Suppressor macrophage treated with lipopolysaccharide for 4 hours (primary cell): ENCODE measurements at places on chromosomes 5 and 9.

- DNase-seq = no peak
Observed at GRCh38 chr9:14131356-14132088, 182.4 kb downstream of the NFIB start.

DNA sequence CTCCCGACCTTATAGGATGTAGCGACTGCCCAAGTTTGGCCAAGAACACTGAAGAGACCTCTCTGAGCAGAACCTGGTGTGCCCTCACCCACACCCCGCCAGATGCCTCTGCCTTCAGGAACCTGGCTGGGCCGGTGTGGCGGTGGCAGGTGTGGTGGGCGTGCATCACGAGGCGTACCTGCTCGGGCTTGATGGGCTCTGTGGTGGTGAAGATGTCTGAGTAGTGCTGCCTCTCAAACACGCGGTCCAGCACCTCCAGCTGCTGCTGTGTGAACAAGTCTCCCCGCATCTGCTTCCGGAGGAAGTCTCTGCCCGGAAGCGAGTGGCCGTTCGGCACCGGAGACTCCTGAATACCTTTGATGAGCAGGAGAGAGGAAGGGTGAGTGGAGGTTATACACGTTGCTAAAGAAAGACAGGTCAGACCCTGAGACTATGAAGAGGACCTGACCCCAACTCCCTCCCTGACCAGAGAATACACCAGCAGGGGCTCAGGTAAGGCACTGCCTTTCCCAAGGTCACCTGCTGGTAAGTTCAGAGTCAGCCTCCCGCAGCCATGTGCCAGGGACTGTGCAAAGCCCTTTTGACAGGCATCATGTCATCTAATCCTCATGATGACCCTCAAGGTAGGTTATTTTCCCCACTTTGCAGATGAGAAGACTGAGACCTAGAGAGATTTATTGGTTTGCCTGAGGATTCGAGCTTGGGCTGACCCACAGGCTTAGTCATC is 67.5 kb downstream of the PAX5 start:
- no peak for DNase-seq

GRCh38 chr5:68067976-68068603 is 147.5 kb upstream of the PIK3R1 start:
- DNase-seq = no peak

GRCh38 chr5:126354858-126355731 is 68.1 kb upstream of the GRAMD2B start:
- DNase-seq = no peak

- DNase-seq = no peak
Observed at GRCh38 chr5:129972465-129973141, 68.3 kb downstream of the CHSY3 start.
